ENCODE measurements at places on chromosomes 5 and 9.

GRCh38 chr5:109318455-109319108 lies 91.2 kb downstream of the PJA2 start:
- DNase-seq, result no peak

DNA sequence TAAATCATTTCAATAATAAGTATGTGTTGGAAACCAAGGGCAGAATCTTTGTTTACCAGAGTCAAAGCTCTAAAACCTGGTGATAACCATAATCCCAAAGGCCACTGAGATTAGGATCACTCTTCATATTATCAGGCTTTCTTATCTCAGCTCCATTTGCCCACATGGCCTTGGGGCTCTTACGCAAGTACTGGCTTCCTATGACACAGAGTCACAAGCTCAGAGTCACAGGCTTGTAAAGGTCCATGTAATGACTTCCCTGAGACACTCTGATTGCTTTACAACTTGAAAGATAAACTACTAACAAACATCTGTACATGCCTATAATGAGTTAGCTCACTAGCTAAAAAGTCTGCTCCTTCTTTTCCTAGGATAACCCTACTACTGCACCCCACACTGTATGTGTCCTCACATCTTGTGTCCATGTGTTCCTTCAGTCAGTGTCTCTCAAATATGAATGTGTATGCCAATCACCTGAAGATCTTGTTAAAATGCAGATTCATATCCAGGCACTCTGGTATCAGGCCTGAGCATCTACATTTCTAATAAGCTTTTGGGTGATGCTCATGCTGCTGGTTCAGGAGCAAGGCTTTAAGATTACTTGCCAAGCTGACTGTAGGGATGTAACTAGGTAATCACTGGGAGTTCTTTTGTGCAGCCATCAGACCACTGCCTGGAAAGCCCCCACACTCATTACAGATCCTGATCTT lies 28.4 kb downstream of the SEMA6A start:
- DNase-seq, result peak; percentile 55

GRCh38 chr5:107736638-107737037 lies 65.9 kb upstream of the EFNA5 start:
- DNase-seq, result no peak

DNA sequence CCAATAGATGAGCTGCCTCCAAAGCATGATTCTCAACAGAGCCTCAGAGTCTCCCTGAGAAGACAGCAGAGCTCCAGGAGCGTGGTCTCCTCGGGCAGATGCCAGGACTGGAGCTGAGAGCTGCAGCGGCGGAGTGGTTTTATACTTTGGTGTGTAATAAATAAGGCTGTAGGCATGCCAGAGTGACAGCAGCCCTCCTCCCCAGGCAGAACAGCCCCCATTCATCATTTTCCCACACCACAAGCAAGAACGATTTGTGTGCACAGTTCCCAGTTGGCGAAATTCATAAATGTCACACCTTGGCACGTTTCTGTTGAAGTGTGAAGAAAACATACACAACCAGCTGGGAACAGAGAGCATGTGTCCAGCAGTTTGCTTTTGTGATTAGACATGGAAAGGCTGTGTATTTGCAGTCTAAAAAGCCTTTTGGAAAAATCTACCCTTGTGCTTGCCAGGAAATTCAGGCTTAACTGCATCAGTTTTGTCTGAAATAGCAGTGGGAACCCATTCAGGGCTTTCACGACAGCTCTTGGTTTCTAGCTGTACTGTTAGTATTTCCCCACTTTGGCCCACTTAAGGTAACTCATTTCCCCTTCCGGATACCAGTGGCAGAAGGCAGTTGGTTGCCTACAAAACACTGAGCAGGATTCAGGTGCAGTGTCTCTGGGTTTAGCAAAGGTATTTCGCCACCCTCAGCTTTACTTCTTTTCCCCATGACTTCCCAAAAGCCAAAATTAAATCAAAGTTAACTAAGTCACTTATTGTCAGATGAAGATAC lies at the start of gene C1QTNF3:
Gene C1QTNF3, minus strand, starts transcription at position 115 of the 778 bp plus-strand sequence. Its CDS starts 88 bp downstream, at position 27.
- no peak for DNase-seq

DNA sequence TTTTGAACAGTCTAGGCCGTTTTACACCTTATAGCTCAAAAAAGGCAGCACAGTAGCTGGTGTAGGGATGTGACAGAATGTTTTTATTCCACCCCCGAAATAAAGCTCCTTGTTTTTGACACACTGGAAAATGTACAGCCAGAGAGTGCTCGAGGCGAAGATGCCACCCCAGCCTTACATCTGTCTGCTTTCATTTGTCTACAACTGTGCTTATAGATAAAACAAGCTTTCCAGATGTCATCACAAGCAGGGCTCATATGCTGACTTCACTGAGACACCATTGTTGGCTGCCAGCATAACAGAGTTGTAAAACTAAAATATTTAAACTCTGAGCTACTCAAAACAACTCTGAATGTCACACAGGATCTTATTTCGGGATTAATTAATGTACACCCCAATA lies 386.3 kb downstream of the BNC2 start:
- DNase-seq, result no peak

- DNase-seq, result no peak
These were observed 42.9 kb upstream of the FBXW11 start for GRCh38 chr5:172049226-172049796.

GRCh38 chr9:103627731-103628130 lies 466.4 kb upstream of the SMC2 start:
- no peak for DNase-seq

GRCh38 chr9:102483651-102484050 lies 511.5 kb upstream of the CYLC2 start:
- DNase-seq, result no peak

GRCh38 chr5:172830876-172831662 lies 3.0 kb upstream of the ERGIC1 start:
- DNase-seq, result peak; percentile 90

- no peak for DNase-seq
These were observed 150.6 kb downstream of the COL23A1 start for GRCh38 chr5:178439493-178440180.

GRCh38 chr9:137277329-137278041 lies at the start of gene TOR4A:
TOR4A (plus strand) TSS chr9:137277726; CDS start chr9:137278690, 964 bp downstream.
- peak; percentile 93 for DNase-seq

- DNase-seq, result peak; percentile 33
These were observed 18.7 kb downstream of the RAB14 start for GRCh38 chr9:121182989-121183388.

DNA sequence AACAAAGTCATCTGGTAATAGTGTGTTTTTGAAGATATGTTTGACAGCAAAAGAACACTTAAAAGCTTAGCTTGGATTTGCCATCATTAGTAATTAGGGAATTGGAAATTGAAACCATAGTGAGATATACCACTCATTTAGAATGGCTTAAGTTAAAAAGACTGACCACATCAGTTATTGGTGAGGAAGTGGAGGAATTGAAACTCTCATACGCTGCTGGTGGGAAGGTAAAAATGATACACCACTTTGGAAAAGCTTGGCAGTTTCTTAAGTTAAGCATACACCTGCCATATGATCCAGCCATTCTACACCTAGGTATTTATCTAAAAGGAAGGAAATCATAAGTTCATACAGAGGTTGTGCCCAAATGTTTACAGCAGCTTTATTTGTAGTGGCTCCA lies 213.2 kb downstream of the TRIO start:
- DNase-seq, result no peak

GRCh38 chr5:124872615-124873014 lies 126.2 kb upstream of the ZNF608 start:
- no peak for DNase-seq

GRCh38 chr5:148750614-148751013 lies 75.8 kb upstream of the ADRB2 start:
- peak; percentile 62 for DNase-seq

GRCh38 chr5:149521739-149522685 lies 29.2 kb downstream of the CSNK1A1 start:
- no peak for DNase-seq

GRCh38 chr5:124963236-124963919 lies 216.9 kb upstream of the ZNF608 start:
- DNase-seq, result peak; percentile 91

DNA sequence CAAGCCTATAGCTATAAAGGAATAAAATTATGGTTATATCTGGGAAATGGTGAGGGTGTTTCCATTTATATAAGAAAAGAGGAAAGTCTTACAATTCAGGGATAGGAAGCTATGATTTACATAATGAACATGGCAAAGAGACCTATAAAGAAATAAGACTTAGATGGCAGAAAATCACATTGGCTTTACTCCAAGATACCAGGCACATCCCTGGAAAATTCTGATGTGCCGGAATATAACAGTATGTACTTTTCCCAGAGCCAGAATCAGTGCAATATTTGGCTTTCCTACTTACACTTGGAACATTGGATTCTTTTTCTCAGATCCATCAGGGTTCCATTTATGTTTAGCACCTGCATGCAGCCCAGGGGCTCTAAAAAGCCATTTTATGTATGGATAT lies 357.8 kb downstream of the CETN3 start:
- no peak for DNase-seq

DNA sequence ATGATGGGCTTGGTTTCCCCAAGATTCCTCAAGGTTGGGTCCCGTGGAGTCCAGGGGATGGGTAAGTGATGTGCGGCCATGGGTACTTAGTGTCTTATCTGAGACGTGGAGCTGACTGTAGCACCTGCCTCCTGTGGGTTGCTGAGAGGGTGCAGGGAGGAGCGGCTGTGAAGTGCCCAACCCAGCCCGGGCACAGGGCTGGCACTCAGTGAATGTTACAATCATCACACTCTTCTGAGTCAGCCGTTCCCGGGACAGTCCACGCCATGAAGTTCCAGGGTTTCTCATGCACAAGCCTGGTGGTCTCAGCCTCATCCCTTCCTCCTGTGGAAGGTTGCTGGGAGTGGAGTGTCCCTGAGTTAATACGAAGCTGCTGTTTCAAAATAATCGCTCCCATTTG lies 29.1 kb downstream of the NTNG2 start:
- DNase-seq, result no peak

GRCh38 chr9:129381481-129381957 lies 203.5 kb upstream of the IER5L start:
- no peak for DNase-seq

- peak; percentile 95 for DNase-seq
These were observed 41.0 kb upstream of the EQTN start for GRCh38 chr9:27337833-27338526.

DNA sequence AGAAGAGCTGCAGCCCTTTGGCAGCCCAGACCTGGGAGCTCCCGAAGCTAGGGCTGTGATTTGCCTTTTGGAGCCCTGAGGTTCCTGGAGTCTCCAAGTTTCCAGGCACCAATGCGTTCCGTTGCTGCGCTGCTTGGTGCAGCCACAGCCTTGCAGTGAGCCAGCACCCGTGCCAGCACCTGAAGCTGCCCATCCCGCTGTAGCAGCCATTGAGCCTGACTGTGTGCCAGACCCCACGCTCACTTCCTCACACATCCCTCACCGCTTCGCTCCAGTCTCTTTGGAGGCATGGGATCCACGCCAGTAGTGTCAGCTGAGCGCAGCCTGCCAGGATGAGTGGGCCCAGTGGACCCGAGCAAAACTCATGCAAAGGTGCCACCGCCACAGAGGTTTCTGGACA lies 22.5 kb upstream of the C9orf72 start:
- DNase-seq, result no peak

DNA sequence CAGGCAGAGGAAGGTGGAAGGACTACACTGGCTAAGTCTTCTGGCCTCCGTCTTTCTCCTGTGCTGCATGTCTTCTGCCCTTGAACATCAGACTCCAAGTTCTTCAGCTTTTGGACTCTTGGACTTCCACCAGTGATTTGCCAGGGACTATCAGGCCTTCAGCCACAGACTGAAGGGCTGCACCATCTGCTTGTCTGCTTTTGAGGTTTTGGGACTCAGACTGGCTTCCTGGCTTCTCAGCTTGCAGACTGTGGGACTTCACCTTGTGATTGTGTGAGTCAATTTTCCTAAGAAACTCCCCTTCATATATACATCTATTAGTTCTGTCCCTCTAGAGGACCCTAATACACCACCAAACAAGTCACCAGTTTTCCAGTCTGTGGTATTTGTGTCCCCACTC lies 9.7 kb upstream of the ANKDD1B start:
- DNase-seq, result no peak

DNA sequence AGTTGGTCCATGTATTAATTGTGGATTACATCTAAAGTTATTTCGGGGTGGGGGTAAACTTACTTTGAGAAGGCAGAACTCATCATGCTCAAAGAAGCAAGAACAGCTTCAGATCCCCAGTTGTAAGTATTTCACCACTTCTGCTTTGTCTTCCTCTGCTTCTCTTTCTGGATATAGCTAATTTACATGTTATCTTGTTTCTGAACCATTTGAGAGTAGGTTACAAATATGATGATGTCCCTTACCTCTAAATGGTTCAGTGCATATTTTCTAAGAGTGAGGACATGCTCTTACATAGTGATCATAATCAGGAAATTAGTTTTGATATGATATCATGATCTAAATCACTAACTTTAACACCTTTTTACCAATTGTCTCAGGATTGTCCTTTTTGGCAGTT lies 11.9 kb downstream of the TRIO start:
- DNase-seq, result no peak

GRCh38 chr9:92140074-92140753 lies 25.0 kb upstream of the SPTLC1 start:
- peak; percentile 87 for DNase-seq

DNA sequence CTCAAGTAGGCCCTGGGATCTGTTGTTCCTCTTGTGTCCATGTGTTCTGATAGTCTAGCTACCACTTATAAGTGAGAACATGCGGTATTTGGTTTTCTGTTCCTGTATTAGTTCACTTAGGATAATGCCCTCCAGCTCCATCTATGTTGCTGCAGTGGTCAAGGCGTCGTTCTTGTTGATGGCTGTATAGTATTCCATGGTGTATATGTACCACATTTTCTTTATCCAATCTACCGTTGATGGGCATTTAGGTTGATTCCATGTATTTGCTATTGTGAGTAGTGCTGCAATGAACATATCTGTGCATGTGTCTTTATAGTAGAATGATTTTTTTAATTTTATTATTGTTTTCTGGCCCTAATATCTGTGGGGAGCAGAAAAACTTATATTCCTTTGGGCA lies 74.3 kb downstream of the MAT2B start:
- DNase-seq, result no peak

GRCh38 chr5:146667633-146668272 lies 151.8 kb upstream of the GPR151 start:
- no peak for DNase-seq

DNA sequence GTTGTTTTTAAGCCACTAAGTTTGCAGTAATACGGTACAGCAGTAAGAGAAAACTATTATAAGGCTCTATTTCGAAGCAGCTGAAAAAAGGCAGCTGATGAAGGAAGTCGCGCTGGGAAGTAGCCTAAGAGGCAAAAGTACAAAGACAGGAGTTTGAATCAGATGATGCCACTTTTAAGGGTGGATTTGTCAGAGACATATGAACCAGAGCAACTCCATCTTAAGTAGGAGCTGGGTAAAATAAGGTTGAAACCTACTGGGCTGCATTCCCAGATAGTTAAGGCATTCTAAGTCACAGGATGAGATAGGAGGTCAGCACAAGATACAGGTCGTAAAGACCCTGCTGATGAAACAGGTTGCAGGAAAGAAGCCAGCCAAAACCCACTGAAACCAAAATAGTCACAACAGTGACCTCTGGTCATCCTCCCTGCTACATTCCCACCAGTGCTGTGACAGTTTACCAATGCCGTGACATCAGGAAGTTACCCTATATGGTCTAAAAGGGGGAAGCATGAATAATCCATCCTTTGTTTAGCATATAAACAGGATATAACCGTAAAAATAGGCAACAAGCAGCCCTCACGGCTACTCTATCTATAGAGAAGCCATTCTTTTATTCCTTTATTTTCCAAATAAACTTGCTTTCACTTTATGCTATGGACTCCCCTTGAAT lies 91.8 kb upstream of the PRSS3 start:
- peak; percentile 45 for DNase-seq

- DNase-seq, result no peak
These were observed 1114.7 kb downstream of the PTPRD start for GRCh38 chr9:9498128-9498527.
